ENCODE measurements at places on chromosomes 7 and 10. TPM values are rescaled to one million over a fixed set of nuclear protein-coding genes. Genes with fewer than 3 reads are reported as not detected.

Gene ZFYVE27
- total RNA-seq: 24.6 TPM

Gene OR6V1
- total RNA-seq: not detected

Gene MAGI2
- total RNA-seq: 0.40 TPM

Gene SLC26A4
- total RNA-seq: not detected

Gene PKD2L1
- total RNA-seq: 0.06 TPM

Gene BLNK
- not detected for total RNA-seq

Gene MMD2
- not detected for total RNA-seq

Gene OR9A2
- not detected for total RNA-seq

Gene HOXA4
- 1.5 TPM for total RNA-seq

Gene CUZD1
- total RNA-seq: 1.5 TPM

Gene C7orf57
- total RNA-seq: 0.20 TPM

Gene SORBS1
- 0.63 TPM for total RNA-seq

All from A549 treated with ZK216348 at 1 μM for 4 hours (cell line).